ENCODE measurements at places on chromosomes 7 and 10.

DNA sequence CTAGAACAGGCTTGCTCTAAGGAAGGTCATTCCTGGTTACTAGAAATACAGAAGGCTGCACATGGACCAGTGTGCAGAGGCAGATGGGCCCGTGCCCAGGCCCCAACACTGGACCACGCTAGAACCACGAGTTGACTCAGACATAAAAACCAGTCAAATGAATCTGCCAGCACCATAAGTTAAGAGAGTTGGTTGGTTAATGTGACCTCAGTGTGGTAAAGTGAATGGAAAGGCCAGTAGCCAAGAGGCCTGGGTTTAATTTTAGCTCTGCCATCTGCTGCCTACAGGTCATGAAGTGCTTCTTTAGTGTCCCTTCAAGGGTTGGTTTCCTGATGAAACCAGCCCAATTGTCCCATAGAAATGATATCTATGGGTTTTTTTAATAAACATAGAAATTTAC lies 329.6 kb upstream of the NRP1 start:
- DNase-seq: no peak

DNA sequence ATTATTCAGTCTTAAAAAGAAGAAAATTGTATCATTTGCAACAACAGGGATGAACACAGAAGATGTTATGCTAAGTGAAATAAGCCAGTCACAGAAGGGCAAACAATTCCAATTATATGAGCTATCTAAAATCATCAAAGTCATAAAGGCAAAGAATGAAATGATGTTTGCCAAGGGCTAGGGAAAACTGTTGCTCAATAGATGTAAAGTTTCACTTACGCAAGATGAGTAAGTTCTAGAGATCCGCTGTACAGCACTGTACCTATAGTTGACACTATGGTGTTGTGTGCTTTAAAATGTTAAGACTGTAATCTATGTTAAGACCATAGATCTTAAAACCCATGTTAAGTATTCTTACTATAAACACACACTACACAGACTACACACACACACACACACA lies 904.6 kb upstream of the LRRN3 start:
- DNase-seq: no peak

GRCh38 chr10:104328646-104328895 lies 9.7 kb downstream of the ITPRIP start:
- no peak for DNase-seq

DNA sequence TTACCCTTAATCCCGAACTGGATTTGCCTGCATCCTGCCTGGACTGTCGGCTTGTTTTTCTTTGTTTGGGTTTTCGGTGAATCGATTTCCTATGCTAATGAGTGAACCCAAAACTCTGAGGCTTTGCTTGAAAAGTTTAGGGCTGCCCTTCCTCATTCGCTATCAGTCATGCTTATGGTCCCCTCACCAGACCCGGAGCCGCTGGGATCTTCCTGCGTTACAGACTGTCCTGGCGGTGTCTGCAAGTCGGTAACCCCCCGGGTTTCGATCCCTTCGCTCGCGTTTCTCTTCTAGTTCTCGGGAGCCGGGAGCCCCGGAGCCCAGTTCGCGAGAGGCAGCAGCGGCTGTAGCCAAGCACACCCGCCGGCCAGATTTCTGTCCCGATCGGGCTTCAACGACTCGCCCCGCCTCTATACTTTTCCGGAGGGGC lies 2.2 kb downstream of the EMX2 start:
- peak; percentile 50 for DNase-seq

- DNase-seq: no peak
These were observed 203.2 kb upstream of the PPP2R2D start for GRCh38 chr10:131697476-131698128.

GRCh38 chr10:106957823-106958588 lies 206.5 kb downstream of the SORCS1 start:
- no peak for DNase-seq

GRCh38 chr7:101538596-101539459 lies 90.3 kb downstream of the MYL10 start:
- DNase-seq: peak; percentile 87

GRCh38 chr7:14938181-14938580 lies 35.6 kb upstream of the DGKB start:
- no peak for DNase-seq

- no peak for DNase-seq
These were observed 396.6 kb downstream of the PLXNA4 start for GRCh38 chr7:132179681-132180080.

GRCh38 chr7:105297985-105298384 lies 90.7 kb downstream of the SRPK2 start:
- DNase-seq: no peak

- DNase-seq: no peak
These were observed 83.3 kb upstream of the FGL2 start for GRCh38 chr7:77282897-77283296.

DNA sequence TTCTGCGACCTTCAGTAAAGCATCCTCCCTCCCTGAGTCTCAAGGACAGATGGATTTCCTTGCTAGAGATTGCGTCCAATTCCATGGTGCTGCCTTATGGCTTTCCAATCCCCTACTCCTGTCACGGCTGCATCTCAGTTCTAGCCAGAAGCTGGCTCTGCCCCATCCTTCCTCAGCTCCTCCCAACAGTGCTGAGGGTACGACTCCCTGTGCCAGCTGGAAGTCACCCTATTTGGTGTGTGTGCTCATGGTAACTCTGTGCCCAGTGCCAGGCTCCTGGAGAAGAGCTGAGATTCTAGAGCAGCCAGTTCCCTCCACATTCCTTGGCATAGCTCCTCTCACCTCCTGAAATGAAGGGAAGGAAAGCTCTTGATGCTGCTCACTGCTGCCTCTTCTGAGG lies 185.0 kb upstream of the PODXL start:
- DNase-seq: no peak

DNA sequence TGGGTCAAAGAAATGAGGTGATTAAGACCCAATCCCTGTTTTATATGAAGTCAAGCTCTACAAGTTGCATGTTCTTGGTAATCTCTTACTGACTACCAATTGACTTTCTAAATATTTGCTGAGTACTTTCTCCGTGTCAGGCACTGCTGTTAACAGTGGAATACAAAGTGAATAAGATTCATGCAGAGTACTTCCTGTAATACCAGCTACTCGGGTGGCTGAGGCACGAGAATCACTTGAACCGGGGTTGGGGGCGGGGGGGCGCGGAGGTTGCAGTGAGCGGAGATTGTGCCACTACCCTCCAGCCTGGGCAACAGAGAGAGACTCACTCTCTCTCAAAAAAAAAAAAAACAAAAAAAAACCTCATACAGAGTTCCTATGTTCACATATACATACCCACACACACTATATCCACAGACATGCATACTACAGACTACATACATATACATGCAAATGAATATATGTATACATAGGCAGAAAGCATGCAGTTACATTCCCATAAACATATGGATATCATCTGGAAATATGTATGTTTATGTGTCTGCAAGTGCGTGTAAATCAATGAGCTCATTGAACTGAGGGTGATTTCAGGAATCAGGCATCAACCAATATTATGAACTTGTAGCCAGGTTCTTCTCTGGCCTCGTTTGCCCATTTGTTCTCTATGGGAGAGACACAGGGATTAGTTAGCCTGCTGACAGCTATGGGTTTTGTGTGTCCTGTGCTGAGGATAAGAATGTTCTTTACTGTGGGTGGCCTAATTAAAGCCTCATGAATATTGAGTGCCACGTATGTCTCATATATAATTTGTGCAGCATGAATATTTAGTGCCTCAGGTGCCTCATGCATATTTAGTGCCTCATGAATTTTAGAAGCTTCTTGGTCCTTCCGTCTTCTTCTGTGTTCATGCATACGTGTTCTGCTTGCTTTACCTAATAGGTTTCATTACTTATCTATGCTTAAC lies 73.9 kb downstream of the BICC1 start:
- DNase-seq: no peak

GRCh38 chr10:122190176-122190943 lies 80.7 kb upstream of the BTBD16 start:
- DNase-seq: no peak

DNA sequence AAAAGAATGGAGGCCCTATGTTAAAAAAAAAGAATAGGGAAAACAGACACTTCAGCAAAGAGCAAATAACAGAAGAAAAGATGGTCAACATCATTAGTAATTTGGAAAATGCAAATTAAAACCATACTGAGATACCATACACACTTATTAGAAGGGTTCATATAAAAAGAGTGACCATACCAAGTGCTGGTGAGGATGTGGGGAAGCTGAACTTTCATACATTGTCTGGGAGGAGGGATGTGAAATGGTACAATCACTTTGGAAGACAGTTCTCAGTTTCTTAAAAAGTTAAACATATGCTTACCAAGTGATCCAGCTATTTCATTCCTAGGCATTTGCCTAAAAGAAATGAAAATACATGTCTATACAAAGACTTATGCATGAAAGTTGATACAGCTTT lies 194.4 kb downstream of the CXCL12 start:
- no peak for DNase-seq
